CD4-positive, alpha-beta T cell treated with Interferon alpha-2 for 1 hour (primary cell): ENCODE measurements at places on chromosomes 7 and 10.

DNA sequence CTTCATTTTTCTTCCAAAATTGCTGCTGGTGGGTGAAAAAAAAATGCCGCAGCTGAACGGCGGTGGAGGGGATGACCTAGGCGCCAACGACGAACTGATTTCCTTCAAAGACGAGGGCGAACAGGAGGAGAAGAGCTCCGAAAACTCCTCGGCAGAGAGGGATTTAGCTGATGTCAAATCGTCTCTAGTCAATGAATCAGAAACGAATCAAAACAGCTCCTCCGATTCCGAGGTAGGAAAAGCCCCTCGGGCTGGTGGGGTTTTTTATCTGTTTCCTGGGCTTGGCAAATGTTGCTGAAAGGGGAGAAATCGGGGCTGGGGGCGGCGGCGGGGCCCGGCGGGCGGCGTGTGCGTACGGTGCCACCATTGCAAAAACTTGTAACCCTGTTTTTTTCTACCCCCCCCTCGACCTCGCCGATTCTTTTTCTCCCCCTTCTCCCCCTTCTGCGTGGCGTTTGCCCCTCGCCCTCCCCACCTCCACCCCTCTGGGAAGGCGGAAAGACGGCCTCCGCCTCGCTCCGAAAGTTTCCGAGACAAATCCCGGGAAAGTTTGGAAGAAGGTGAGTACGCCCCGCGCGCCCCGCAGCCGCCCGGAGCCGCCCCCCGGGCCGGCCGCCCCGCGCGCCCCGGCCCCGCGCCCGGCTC is 789 bp downstream of the TCF7L2 start:
- peak; percentile 18 for DNase-seq

DNA sequence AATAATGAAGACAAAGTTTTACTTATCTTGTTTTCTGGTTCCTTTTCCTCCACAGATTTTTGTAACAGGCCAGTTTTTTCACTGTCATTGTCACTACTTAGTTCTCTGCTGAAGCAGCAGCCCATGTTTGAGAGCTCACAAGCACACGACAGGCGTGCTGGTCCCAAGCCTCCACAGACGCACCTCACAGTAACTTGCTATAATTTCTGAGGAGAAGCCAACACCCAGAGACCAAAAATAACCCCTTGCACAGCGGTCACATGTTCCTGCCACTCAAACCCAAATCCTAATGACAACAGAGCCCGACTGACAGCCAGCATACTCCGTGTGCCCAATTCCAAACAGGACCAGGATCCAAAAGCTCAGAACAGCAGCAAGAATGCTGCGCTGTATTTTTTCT is 58.5 kb downstream of the LARP4B start:
- DNase-seq = no peak

- no peak for DNase-seq
These were observed 400.9 kb downstream of the SUGCT start for GRCh38 chr7:40535678-40536077.

- DNase-seq = no peak
These were observed 40.0 kb downstream of the CDK1 start for GRCh38 chr10:60818134-60818770.

DNA sequence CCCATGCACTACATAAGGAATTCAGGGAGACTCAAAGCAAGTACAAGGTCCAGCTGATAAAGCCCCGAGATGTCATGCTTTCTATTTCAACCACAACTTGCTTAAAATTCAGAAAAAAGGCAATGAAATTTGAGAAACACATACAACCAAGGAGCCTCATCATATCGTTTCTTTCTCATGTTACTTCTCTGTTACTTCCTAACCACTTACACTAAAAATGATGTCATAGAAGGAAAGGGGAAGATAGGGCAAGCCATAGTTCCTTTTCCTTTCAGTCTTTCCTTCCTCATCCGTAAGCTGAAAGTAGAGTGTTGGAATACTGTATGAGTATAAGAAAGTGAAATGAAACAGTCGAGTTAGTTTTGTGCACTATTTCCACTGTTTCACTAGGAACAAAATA is 27.9 kb upstream of the CDK14 start:
- no peak for DNase-seq
